ENCODE measurements at places on chromosomes 7 and 10.

GRCh38 chr7:93879356-93879755 lies 11.2 kb downstream of the TFPI2 start:
- no peak for DNase-seq

DNA sequence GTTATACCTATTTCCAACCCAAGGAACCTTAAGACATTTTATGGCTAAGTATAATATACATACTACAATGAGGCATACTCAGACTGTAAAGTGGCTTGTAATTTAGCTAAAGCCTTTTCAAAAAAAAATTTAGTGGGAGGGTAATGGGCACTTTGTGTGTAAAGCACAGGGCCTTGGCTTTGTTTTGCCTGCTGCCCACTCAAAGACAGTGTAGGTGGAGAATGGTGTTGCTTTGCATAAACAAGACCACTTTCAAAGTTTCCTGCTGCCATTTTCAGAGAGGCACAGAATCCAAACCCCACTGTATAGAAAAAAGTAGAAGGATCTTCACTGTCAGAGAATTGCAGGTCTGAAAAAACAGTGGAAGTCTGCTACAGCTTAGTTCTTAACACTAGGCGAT lies 21.2 kb upstream of the SLC35B4 start:
- no peak for DNase-seq

DNA sequence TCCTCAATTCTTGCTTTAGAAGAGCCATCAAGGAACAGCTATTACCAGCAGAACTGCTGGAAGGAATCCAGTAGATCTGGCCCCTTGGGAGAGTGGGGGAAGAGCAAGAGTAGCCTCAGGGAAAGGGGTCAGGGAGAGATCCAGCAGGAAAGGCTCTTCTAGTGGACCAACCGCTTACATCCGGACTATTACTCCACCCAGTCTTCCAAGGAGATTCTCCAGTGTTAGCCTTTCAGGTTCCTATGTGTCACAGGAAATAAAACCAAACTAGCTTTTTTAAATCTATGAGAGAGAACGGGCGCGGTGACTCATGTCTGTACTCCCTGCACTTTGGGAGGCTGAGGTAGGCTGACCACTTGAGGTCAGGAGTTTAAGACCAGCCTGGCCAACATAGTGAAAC lies 34.3 kb downstream of the TET1 start:
- no peak for DNase-seq

- no peak for DNase-seq
Measured at GRCh38 chr10:86914734-86915133, 42.7 kb downstream of the MMRN2 start.

DNA sequence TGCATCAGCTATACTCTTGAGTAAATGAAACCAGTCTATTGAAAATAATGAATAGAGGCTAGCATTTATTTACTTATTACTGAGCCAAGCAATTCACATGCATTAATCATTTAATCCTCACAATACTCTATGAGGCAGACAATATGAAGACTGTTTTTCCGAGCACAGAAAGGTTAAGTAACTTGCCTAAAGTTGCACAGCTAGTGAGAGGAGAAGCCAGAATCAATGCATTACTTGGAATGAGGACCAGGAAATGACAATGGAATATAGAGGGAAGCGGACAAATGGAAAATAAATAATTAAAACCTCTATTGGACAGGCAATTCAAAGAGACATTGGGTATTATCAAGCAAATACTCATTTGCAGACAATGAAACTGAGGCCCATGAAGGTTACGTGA lies 207.6 kb upstream of the PRKCQ start:
- DNase-seq = no peak
